Fibroblast of mammary gland (primary cell): ENCODE measurements at places on chromosomes 3 and 15.

DNA sequence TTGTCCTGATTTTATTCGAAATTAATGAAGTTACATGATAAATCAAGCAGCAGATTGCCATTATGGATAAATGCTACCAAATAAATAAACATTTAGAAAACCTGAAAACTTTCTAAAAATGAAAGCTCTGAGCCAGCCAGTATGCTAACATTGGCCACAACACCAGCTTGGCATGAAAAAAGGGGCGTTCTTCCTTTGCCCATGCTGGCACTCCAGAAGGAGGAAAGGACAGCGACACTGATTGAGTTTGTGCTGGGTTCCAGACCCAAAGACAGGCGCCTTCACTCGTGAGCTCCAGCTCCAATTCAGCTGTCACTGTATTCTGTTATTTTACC, 5.1 kb downstream of the STIMATE start:
- no peak for DNase-seq

DNA sequence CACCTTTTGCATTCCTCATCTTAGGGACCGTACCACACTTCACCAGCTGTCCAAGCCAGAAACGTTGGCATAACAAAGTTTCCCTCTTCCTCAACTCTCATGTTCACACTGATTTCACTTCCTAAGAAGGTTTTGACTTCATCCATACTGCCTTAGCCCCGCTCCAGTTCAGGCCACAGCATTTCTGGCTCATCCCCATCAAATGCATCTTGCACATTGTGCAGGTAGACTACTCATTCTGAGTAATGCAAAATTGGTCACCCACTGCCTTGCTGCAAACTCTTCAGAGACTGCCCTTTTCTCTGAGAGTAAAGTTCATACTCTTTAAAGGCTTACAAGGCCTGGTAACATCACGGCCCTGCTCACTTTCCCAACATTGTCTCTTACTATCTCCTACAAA, 8.8 kb downstream of the NUSAP1 start:
- DNase-seq = peak; percentile 15

GRCh38 chr3:170643831-170644230, 58.0 kb upstream of the SLC7A14 start:
- no peak for DNase-seq

DNA sequence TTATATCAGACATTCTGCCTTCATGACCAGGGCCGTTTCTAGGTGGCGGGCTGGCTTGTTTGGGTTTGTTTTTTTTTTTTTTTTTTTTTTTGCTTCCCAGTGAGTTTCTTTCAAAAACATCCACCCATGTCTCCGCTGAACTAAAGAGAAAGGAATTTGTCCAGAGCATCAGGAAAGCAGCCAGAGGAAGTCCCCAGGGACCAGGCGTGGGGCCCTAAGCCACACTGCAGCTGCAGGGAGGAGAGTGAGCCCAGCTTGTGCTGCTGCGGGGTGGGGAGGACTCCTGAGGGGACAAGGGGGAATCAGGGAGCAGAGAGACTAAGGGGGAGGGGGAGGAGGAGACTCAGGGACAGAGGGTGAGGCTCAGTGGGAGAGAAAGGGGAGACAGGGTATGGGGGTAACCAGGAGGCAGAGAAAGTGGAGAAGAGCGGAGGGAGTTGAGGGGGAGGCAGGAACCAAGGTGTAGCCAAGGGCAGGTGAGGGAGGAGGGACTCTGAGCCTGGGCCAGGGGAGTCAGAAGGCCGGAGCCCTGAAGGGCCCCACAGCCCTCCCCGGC, 49.5 kb downstream of the CYP11A1 start:
- DNase-seq = peak; percentile 88

- DNase-seq = peak; percentile 19
Observed at GRCh38 chr15:32908135-32908801, 190.5 kb downstream of the GREM1 start.

DNA sequence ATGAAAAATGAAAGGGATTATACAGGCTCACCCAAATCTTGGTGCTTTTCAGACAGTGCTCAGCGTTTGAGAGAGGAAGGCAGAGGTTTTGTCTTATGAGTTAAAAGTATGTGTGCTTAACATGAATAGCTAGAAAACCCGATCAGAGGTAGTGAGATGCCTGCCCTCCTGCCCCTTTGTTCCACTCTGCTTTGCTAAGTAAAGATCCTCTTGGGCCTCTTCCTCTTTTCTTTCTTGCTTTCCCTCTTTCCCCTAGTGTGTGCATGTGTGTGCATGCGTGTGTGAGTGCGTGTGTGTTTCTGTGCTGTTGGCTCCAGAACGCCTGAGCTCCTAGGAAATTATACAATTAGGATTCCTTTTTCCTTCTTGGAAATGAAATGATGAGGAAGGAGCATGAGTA, 261.3 kb upstream of the NR2E3 start:
- no peak for DNase-seq

- peak; percentile 86 for DNase-seq
Observed at GRCh38 chr3:66297900-66298299, 77.1 kb downstream of the SLC25A26 start.

- DNase-seq = no peak
Observed at GRCh38 chr3:9700536-9700935, 3.1 kb upstream of the CPNE9 start.
